Germinal center (tissue), 1 donor: ENCODE measurements at places on chromosomes 16 and 17.

DNA sequence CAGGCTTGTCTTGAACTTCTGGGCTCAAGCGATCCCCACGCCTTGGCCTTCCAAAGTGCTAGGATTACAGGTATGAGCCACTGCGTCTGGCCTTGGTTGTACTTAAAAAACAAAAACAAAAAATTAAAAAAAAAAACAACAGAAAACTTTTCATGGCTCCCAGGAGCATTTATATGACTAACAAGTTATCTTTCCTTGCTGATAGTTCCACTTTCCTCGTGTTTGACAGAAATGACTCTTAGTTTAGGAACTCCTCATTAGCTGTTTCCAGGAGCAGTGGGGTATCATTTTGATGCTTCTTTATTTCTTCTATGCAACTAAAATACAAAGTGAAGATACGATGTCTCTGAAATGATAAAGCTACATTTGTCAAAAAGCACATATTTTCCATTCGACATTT lies 165.4 kb downstream of the PRKCA start:
- DNase-seq: no peak

DNA sequence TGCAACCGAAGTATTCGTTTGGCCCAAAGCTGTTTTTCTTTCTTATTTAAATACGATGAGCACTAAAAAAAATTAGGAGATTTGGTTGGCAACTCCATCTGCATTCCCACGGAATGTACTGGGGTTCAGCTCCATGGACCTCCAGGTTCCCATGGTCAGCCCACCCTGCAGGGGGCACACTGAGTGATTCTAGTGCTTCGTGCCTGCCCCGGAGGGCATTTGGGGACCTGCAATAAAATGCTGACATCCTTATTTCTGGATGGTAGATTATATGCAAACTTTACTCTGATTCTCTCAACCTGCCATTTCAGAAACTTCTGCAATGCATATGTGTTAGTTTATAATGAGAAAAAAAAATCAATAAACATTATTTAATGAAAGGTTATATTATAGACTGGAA lies 339.4 kb downstream of the XYLT1 start:
- DNase-seq: no peak

GRCh38 chr16:23134274-23134673 lies 15.0 kb downstream of the USP31 start:
- DNase-seq: no peak

GRCh38 chr16:19715566-19715965 lies 2.5 kb downstream of the KNOP1 start:
- no peak for DNase-seq

DNA sequence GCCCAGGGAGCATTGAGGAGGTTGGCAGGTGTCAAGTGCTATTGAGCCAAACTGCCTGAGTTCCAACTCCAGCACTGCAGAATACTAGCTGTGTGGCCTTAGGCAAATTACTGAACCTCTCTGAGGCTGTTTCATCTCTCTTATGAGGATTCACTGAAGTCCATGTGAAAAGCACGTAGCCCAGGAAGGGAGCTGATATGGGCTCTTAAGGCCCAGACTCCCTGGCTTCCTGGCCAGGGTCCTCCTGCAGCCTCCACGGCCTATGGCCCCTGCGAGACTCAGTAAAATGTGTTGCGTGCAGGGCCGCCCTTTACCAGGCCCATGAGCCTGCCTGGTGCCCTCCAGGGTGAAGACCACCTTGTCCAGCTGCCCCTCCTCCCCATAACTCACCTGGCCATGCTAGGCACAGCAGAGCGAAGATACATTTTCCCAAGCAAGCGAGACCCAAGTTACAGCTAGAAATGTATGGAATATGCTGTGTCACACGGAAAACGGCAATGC lies 133.7 kb upstream of the TNRC6C start:
- DNase-seq: no peak
